Stimulated activated CD4-positive, alpha-beta T cell treated with anti-CD3 and anti-CD28 coated beads, Interleukin-1b, Interleukin-23, amount 100 ng/mL, for 1 hour (primary cell): ENCODE measurements at places on chromosomes 5 and 9.

- no peak for DNase-seq
Observed at GRCh38 chr5:137374110-137374714, 124.9 kb downstream of the SPOCK1 start.

- DNase-seq = no peak
Observed at GRCh38 chr9:76764138-76764537, at the start of gene PCA3. PCA3 (plus strand) TSS chr9:76764438.

DNA sequence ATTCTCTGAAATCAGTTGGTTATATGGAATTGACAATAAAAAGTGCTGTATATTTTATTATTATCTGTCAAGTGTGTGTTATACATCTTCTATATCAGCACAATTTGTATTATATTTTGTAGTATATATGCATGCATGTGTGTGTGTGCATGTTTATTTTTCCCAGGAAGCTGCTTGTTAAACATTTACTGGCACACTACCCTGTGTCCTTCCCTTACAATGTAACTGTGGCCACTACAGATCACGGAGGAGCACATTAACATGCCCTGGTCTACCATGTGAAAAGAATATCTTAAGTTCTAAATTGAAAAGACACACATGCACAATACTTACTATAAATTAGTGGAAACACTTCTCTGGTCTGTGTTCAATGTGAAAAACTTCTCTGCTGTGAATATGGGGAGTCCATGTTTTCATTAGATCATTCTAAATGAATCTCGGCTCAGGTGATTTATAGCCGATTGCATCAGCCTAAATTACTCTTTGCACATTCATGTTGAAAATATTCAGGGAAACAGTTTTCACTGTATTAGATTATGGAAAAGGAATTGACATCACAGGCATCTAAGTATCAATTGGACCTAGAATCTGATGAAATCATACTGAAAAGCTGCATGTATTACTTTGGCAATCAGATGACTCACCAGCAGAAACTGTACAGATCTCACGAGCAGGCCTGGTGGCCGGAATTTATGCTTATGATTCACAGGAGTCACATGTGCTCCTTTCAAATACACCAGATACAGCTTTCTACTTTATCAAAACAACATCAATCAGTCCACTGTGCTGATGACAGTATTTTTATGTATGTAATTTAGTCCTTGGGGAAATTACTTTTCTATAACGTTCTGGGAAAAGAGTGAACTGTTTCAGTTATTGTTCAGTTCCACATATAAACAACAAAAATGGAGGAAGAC, 39.4 kb downstream of the LURAP1L start:
- DNase-seq = no peak

DNA sequence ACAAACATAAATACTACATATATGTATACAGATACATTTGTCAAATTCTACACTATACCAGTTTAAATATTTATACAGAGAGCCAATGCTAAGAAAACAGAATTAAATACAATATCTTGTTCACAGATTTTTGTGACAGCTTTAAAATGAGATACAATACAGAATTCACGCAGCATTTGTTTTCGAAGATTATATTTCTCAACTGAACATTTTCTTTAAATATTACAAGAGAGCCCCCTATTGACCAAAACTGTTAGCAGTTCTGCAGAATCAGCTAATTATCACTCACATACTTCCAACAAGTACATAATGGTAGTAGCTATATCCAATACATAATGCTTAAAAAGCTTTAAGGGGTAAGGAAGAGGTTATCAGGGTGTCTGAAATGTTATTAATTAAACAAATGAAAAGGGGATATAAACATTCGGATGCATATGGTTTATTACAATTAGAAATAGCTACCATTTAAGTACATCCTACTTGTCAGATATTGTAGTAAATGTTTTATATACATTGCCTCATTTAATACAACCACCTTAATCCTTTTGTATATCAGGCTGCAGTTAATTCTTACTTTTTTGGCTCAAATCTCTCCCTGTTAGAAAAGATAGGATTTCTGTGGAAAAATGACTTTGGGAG, 31.7 kb downstream of the ZDHHC21 start:
- no peak for DNase-seq

GRCh38 chr5:160458806-160459800, 37.4 kb downstream of the PTTG1 start:
- no peak for DNase-seq

GRCh38 chr9:26656003-26656870, 236.4 kb downstream of the CAAP1 start:
- DNase-seq = no peak

GRCh38 chr9:565528-565927, 276.0 kb upstream of the DMRT1 start:
- no peak for DNase-seq

GRCh38 chr5:142181547-142182163, 73.1 kb downstream of the NDFIP1 start:
- no peak for DNase-seq

DNA sequence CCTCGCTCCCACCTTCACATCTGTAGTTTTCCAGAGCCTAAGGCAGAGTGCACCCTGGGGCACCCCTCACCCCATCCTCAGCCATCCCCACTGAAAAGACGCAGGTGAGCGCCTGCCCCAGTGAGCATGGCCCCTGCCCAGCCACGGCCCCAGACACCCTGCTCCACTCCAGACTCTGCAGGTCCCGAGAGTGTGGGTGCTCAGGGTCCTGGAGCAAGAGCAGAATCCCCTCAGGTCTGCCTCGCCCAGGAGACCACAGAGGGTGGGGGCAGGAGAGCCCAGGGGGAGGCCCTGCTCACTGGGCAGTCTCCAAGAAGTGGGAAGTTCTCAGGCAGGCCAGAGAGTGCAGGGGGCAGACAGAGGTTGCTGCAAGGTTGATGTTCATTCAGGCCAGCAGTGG, 158.6 kb upstream of the PPP1R26 start:
- DNase-seq = no peak

- DNase-seq = no peak
Observed at GRCh38 chr9:129095908-129096307, 14.7 kb downstream of the CRAT start.

GRCh38 chr5:52007230-52007858, 624.1 kb downstream of the ISL1 start:
- no peak for DNase-seq

DNA sequence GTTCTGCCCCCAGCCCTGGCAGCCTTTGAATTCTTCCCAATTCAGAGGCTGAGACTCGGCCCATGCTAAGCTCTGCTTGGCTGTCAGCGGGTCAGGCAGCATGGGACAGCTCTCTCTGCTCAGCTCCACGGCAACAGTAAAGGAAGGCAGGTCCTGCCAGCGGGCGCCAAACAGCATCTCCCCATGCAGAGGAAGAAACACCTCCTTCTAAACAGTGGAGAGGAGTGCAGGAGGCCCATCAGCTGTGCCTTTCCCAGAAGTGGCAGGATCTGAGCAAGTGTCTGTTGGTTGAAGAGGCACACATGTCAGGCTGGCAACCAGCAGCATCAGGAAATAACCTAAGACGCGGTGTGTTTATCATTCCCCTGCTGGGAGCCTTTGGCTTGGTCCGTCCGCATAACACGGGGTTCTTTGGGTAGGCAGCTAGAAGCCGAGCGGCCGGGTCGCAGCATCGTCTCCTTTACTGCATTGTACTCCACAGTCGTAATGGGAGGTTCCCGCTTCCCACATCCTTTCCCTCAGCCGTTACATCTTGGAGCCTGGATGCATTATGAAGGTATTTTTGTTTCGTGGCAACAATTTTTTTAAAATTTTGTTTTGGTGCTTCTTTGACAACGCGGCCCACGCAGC, 42.7 kb upstream of the NCS1 start:
- no peak for DNase-seq

DNA sequence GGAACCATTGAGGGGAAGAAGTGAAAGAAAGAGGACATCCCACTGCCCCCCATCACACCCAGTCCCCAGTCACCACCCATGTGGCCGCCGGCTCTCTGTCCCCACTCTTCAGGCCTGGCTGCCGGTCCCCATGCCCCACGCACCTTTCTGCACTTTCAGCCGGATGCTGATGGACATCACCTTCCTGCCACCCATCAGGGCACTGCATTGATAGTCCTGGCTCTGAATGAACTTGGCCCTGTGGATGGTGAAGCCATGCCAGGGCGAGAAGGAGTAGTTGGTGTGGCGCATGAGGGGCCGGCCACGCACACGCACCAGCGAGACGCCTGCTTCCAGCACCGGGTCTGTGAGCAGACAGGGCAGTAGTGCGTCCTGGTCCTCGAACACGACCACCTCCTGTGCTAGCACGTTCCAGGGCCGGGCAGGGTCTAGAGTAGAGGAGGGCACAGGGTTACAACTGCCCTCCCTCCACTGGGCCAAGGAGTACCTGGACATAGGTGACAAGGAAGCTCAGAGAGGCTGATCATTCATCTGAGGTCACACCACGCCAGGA, 6.4 kb downstream of the CSF1R start:
- no peak for DNase-seq

DNA sequence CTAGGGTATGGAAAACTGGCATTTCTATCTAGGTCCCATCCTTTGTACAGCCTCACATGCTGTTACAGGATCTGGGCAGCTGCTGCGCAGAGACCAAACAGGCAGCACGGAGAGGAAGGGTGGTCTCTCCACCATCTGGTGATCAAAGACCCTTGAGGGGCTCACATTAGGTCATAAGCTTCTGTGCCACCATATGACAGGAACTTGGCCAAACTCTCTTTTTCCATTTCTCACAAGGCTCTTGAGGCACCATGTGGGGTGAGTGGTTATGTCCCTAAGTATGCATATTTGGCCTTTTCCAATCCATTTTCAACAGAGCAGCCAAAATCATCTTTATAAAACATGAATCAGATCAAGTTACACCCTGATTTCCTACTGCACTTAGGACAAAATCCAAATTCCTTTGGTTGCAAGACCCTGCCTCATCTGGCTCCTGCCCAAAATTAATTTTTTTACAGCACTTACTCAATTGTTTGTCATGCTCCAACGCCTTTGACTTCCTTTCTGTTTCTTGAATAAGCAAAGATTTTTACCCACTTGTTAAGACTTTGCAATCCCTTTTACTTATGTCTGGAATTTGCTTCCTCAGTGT, 730.0 kb downstream of the MAT2B start:
- no peak for DNase-seq

GRCh38 chr5:73129143-73129542, 8.8 kb downstream of the TMEM171 start:
- DNase-seq = no peak

DNA sequence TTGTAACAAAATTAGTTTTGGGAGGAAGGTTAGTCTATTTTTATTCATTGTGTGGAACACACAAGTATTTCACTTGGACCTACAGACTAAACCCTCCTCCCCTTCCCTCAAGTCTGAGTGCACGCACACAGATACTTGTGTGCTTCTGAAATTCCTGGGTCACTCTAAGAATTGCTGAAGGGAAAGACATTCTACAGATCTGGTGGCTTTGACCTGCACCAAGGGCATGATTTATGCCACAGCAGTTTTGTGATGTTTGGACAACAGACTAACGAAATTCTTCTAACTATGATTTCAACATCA, 150.5 kb downstream of the ARL15 start:
- DNase-seq = no peak

GRCh38 chr5:54785729-54786591, 199.4 kb downstream of the ESM1 start:
- DNase-seq = no peak

DNA sequence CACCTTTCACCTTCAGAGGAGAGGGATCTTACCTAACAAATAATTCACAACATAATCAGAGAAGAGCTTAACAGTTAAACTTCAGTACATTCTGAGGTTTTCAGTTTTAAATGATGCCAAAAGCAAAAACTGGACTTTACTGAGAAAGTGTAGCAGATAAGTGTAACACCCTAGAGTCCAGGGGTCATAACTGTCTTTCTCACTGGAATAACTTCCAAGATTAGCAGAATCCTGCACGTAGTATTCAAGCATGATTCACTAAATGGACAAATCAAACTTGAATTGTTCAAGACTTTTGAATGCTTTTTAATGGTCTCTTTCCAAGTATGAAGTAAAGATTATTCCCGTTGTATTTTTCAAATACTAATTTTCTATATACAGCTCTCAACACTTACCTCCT, 180.1 kb upstream of the NREP start:
- no peak for DNase-seq

DNA sequence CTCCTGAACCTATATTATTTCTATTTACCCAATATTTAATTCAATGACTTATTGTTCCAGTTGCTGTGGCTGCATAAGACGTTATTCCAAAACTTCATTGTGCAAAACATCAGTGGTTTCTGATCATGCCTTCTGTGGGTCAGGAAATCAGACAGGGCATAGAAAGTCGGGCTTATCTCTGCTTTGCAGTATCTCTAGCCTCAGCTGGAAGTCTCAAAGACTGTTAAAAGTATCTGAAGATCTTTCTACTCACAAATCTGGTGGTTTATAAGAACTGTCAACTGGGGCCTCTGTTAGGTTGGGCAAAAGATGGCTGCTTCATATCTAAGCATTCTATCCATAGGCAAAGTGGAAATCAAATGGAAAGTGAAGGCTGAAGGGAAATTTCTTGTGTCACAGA, 687.7 kb upstream of the ARRDC3 start:
- DNase-seq = no peak

GRCh38 chr5:66426259-66427138, 169.7 kb upstream of the MAST4 start:
- no peak for DNase-seq

DNA sequence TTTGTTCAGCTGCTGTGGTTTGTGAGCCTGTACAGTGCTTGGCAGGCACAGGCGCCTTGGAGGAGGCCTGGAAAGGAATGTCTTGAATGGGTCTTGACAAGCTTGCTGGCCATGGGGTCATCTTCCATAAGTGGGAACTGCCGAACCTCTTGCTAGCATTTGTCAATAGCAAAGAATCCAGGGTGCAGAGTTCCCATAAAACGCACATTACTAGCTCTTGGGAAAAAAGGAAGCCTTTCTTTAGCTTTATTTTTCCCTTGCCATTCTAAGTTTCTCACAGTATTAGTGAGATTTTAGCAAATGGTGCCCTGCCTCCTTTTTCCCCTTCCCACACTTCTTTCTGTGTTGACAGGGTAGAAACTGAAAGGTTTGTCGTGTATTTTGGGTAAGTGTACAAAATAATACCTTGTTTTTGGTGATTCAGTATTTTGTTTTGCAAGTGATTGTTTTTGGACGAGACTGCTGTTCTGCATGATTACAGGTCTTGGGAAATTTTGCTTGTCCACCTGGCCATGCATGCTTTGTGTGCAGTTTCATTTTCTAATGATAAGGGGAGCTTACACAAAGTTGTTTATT, 82.0 kb downstream of the ADGRV1 start:
- DNase-seq = no peak

DNA sequence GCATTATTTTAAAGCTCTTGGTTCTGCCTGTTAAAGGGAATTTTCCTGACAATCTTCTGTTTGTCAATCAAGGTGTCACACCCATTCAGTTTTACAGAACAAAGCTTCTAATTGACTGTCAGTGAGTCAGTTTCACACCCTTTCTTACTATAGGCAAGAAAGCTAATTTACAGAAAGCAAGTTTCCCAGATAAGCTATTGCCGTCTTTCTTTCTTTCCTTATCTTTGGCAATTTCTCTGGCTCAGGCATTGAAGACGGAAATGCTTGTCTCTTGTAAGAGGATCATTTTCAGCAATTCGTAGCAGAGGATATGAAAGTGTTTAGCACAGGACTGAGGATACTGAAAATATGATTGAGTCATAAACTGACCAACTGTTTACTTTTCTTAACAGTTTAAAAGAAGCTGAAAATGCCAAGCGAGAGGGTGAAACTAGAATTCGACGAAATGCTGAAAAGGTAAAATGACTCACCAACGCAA, 27.0 kb downstream of the SPINK5 start:
- no peak for DNase-seq

- DNase-seq = no peak
Observed at GRCh38 chr5:34728236-34728635, 72.1 kb downstream of the RAI14 start.
